ENCODE measurements at places on chromosomes 1 and 21.

GRCh38 chr1:76938304-76938703 is 71.0 kb downstream of the ST6GALNAC5 start:
- DNase-seq: no peak

DNA sequence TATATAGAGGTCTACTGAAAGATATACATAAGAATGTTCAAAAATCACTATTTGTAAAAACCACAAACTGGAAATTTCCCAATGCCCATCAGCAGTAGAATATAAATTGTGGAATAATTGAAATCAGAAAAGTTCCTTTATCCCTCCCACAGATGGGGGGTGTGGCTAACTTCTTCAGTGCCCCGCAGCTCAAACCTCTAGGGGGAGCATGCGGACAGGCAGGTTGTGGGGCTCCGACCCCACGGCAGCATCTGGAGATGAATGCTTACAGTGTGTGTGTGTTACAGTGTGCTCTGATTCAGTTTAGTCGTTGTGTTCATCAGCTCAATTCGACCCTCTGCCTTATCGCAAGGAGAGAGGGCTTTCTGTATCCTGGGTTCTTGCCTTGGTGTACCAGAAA is 262.1 kb upstream of the LRRC7 start:
- no peak for DNase-seq

DNA sequence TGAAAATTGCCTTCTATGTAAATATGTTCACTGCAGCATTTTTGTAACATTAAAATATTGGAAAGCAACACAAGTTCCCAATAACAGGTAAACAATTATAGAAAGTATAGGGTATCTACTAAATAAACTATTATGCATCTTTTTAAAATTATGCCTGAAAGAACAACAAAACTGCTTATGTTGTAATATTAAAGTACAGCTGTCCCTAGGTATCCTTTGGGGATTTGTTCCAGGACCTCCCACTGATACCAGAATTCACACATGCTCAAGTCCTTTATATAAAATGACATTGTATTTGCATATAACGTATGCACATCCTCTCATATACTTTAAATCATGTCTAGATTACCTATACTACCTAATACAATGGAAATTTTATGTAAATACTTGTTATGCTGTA is 121.8 kb upstream of the TNFSF4 start:
- no peak for DNase-seq

GRCh38 chr1:246632281-246633168 is 66.3 kb downstream of the CNST start:
- peak; percentile 94 for DNase-seq

DNA sequence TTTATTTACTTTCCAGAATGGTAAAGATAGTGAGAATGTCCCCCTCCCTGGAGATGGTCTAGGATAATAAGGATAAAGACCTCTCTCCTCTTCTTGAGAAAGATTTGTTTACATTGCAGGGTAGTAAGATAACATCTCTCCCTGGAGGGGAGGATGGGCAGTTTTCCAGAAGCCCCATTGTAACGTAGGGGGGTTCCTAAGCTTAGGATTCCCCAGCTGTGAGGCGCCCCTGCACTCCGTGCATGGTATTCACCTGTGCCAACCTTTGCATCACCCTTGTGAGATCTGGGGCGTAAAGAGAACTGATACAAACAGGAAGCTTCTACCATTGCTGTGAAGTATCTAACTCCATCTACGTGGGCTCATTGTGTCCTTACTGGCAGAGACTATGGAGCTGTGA is 148.7 kb upstream of the DNAH14 start:
- no peak for DNase-seq

- no peak for DNase-seq
Observed at GRCh38 chr1:66282891-66283621, 250.9 kb upstream of the SGIP1 start.

- no peak for DNase-seq
Observed at GRCh38 chr1:108502624-108503023, 52.5 kb downstream of the NBPF6 start.

DNA sequence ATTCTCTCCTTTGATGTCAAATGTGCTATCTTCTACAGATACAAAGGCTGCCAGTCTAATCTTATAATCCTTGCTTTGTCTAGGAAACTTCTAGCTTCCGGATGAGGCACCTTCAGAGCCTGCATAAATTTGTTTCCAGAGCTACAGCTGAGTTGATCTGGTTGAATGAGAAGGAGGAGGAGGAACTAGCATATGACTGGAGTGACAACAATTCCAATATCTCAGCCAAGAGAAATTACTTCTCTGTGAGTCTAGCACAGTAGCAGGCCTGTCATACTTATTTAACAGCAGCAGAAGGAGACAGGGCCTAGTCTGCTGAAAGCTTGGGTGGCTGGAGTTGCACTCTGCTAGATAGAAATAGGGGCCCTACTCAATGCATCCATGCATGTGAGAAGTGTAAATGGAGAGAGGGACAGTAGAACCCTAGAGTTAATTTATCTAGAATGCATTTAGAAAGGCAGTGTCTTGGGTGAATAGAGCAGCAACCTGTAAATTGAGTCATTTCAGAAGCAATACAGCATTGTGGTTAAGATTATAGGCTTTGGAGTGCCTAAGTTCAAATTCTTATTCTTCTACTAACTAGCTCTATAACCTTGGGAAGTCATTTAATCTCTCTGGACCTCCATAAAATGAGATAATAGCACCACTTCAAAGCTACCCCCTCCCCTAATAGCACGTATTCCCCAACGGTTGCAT is 89.0 kb downstream of the MACF1 start:
- DNase-seq: no peak

GRCh38 chr1:154609398-154610380 is 1.7 kb upstream of the ADAR start:
- DNase-seq: no peak

DNA sequence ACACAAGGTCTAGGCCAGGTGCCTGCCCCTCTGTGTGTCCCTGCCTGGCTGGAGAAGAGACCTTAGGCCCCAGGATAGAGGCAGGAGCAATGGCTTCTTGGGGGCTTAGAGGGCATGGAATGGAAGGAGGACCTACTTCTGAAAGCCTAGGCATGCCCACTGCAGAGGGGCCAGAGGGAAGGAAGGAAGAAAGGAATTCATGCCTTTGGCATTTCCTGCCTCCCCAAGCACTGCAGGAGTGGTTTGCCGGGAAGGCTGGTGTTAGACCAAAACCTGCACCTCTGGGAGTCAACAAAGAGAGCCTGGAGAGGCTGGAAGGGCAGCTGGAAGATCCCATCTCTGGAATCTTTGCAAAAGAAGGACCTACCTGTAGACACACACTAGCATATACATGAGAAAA is 50.7 kb upstream of the KCNE2 start:
- no peak for DNase-seq

- no peak for DNase-seq
Observed at GRCh38 chr21:39976800-39977199, 109.6 kb downstream of the PCP4 start.

GRCh38 chr1:110091791-110092190 is 20.5 kb upstream of the UBL4B start:
- no peak for DNase-seq

GRCh38 chr1:31591425-31592093 is 15.2 kb downstream of the TINAGL1 start:
- no peak for DNase-seq

DNA sequence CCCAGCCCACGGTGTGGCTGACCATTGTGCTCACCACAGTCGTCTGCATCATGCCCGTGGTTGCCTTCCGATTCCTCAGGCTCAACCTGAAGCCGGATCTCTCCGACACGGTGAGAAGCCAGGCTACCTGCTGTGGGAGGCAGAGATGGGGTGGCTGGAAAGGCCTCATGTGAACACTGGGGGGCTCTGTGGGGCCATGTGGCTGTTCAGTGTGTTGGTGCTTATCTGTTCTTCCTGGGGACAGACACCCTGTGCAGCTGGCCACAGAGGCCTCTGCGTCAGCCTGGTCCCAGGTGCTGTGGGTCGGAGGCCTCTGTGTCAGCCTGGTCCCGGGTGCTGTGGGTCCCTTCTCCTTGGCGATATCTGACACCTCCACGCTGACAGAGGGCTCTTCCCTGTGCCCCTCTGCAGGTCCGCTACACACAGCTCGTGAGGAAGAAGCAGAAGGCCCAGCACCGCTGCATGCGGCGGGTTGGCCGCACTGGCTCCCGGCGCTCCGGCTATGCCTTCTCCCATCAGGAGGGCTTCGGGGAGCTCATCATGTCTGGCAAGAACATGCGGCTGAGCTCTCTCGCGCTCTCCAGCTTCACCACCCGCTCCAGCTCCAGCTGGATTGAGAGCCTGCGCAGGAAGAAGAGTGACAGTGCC is 23.2 kb downstream of the ATP8B2 start:
- DNase-seq: no peak

GRCh38 chr1:67674260-67675011 is 10.6 kb upstream of the GADD45A start:
- DNase-seq: no peak

- DNase-seq: no peak
Observed at GRCh38 chr1:15296585-15297321, 49.7 kb downstream of the FHAD1 start.

DNA sequence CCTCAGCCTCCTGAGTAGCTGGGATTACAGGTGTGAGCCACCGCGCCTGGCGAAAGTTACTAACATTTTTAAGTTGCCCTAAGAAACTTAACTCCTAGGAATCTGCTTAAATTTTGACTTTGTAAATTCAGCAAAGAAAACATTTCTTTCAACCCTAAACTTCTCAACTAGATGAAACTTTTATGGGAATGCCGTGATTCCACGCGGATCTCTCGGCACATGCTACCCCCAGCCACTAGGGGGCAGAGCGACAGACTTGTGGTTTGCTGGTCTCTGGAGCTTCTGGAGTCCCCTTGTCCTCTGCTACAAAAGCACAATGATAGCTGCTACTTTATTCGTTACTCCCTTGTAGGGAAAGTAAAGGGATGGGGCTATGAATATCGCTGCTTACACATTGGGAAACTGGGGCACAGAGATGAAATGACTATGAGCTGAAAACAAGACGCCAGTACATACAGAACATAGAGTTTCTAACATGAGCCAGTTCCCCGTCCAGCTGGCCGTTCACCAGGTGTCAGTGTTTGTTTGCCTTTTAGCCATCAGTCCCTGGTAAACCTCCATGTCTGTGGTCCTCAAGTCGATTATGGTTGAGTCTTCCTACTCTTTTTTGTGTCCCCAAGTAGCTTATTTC is 114.7 kb downstream of the PBX1 start:
- no peak for DNase-seq

DNA sequence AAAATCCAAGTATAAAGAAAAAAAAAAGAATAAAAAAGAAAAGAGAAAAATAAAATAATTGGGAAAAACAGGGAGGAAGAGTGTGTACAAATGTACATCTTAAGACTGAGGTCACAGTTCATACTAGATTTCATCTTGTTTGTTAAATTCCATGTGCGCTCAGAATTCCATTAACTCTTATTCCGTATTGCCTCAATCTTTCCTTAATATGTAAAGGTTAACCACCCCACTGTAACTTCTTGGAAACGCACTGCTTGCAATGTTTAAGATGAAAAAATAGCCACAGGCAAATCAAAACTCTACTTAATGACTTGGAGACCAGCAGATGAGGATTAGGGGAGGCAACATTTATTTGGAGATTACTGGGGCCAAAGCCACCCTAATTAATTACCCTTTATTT is 23.9 kb upstream of the KCNE1 start:
- no peak for DNase-seq

GRCh38 chr1:165527251-165528007 is 16.4 kb upstream of the LRRC52 start:
- no peak for DNase-seq

All from BJ (cell line).